Caudate nucleus (tissue), 63 donors: ENCODE measurements at places on chromosomes 1 and 21.

DNA sequence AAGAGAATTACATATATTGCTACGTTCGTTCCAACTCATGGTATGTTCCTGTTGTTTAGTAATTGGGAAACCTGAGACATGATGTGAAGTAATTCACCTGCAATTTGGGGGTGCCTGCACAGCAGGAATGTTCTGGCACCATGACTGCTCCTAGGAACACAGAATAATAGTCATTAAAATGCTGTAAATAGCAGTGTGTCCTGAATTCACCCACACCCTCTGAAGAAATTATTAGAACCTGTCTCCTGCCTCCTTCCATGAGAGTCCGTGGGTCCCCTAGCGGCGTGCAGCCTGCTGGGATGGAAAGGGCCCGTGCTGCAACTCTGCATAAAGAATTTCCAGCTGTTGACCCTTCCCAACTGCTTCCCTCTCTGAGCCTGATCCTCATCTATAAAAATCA is 143.1 kb downstream of the PCBP3 start:
- DNase-seq, result no peak

GRCh38 chr1:227896710-227897655 is 50.7 kb downstream of the WNT9A start:
- DNase-seq, result no peak

DNA sequence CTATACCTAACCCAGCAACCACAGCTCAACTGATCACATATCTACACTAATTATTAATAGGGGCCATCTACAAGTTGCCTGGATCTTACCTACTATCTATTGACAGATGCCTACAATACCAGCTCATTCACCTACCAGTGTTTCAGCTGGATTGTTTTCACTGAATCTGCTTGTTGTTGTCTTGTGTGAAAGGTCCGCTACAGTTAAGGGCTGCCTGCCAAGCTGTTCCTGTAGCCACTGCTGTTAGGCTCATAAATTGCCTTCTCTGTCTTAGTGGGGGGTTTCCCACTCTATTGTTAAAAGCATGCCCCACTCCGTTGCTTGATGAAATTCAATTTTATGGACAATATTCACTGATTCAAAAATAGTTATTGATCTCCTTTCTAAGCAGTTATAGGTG is 199.7 kb upstream of the TMPRSS15 start:
- DNase-seq, result no peak

- DNase-seq, result no peak
Observed at GRCh38 chr1:218971156-218971555, 202.5 kb upstream of the LYPLAL1 start.

DNA sequence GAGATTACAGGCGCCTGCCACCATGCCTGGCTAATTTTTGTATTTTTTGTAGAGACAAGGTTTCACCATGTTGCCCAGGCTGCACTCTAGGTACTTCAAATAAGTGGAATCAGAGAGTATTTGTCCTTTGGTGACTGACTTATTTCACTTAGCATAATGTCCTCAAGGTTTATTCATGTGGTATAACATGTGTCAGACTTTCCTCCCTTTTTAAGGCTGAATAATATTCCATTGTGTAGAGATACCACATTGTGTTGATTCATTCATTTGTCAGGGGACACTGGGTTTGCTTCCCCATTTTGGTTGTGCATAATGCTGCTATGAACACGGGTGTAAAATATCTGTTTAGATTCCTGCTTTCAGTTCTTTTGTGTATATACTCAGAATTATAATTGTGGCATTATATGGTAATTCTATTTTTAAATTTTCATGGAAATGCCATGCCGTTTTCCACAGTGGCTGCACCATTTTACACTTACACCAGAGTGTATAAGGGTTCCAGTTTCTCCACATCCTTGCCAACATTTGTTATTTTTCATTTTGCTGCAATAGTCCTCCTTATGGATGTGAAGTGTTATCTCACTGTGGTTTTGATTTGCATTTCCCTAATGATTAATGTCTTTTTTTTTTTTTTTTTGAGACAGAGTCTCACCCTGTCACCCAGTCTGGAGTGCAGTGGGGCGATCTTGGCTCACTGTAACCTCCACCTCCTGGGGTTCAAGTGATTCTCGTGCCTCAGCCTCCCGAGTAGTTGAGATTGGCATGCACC is 35.1 kb downstream of the IL6R start:
- DNase-seq, result no peak

DNA sequence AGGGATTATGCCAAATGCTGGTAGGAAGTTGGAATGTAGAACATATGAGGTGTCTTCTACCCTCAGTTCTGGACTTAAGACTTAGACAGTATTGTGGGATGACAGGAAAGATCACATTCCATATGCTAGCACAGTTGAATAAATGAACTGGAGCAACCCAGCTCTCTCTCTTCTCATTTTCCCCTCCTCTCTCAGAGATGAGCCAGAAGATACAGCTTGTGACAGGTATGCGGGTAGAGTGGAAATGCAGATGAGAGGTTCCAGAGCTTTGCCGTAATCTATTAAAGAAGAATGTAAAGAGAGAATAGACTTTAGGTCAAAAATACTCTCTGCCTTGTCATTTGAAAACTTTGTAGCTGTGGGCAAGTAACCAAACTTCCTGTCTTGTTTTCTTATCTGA is 32.5 kb upstream of the HMCN1 start:
- no peak for DNase-seq

GRCh38 chr1:63087966-63088365 is 234.4 kb upstream of the FOXD3 start:
- peak; percentile 39 for DNase-seq

GRCh38 chr1:80498673-80499072 is 1302.1 kb upstream of the ADGRL2 start:
- no peak for DNase-seq

GRCh38 chr21:42129300-42130266 is 58.5 kb downstream of the UMODL1 start:
- DNase-seq, result no peak

DNA sequence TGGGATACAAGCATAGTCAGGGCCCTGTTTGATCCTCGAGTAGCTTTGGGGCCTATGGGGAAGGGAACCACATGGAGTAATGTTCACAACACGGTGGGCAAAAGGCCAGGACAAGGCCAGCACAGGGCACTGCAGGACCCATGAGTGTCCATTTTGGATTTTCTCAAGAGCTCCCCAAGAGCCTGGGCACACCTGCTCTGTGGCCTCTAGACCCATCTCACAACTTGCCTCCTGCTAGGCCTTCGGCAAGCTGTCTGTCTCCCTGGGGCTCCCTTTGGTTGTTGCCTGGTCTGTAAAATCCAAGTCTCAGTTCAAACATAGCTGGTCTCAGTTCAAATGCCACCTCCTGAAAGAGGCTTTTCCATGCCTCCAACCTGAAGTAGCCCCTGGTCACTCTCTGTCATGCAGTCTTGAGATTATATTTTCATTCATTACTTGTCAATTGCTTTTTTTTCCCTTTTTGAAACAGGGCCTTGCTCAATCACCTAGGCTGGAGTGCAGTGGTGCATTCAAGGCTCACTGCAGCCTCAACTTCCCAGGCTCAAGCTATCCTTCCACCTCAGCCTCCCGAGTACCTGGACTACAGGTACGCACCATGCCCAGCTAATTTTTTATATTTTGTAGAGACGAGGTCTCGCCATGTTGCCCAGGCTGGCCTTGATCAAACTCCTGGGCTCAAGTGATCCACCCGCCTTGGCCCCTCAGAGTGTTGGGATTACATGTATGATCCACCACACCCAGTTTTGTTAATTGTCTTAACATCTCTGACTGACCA is 107.4 kb downstream of the MATN1 start:
- no peak for DNase-seq

GRCh38 chr1:24849672-24850295 is 80.3 kb downstream of the RUNX3 start:
- DNase-seq, result no peak

GRCh38 chr21:16821588-16821987 is 691.3 kb upstream of the CXADR start:
- no peak for DNase-seq

DNA sequence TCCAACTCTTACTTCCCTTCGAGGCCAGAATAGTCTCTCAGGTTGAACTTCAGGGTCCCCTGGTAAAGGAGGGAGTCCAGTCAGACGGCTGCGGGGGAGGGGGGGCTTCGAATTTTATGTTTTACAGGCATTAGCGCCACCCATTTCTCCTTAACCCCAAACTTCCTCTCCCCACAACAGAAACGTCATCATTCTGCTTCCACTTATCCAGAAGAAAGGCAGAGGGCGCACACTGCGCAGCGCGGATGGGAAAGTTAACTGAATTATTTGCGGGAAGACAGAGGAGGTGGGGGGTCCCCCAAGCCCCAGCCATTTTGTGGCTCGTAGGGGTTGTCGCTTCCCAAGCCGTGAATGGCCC is 529 bp upstream of the PRMT2 start:
- no peak for DNase-seq

DNA sequence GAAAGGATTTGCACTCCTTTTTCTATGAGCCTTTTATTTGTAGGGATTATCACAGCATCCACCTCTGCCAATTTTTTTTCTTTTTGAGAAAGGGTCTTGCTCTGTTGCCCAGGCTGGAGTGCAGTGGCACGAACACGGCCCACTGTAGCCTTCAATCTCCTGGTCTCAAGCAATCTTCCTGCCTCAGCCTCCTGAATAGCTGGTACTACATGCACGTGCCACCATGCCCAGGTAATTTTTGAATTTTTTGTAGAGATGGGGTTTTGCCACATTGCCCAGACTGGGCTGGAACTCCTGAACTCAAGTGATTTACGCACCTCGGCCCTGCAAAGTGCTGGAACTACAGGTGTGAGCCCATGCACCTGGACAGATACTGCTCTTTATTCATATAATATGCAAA is 2.1 kb downstream of the SAMSN1 start:
- DNase-seq, result no peak

DNA sequence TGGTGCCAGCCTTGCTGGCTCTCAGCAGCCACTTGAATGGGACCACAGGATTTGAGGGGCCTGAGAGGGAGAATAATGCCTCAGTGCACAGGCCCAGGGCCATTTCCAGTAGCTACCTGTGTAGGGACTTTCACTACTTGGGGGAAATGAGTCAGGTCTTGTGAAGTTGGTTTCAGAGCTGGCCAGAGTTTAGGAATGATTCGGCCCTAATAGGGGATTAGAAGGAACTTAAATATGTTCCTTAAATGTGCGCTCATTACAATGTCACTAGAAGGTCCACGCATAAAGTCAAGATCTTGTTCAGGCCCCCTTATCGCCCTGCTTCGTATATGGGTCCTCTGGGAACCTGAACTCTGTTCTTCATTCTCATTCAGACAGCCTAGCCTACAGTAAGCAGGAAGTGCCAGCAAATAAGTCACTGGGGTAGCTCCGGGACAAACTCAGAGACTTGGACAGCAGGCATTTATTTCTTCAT is 5.6 kb upstream of the AKR1A1 start:
- no peak for DNase-seq

DNA sequence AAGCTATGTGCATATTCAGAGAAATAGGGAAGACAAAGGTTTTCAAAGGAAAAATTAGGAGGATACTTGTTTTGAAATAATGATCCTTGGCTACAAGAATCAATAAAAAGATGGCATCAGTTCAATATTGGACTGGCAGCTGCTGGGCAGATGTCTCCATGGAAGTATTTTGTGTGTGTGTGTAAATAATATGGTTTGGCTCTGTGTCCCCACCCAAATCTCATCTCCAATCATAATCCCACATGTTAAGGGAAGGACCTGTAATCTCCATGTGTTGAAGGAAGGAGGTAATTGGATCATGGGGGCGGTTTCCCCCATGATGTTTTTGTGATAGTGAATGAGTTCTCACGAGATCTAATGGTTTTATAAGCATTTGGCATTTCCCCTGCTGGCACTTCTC is 40.4 kb upstream of the LRRC7 start:
- no peak for DNase-seq

- no peak for DNase-seq
Observed at GRCh38 chr1:93623875-93624274, 57.8 kb downstream of the BCAR3 start.

- no peak for DNase-seq
Observed at GRCh38 chr1:204503122-204503912, 8.7 kb upstream of the PIK3C2B start.

GRCh38 chr1:97608272-97608671 is 312.6 kb downstream of the DPYD start:
- no peak for DNase-seq

GRCh38 chr1:11648732-11649158 is 5.5 kb downstream of the FBXO2 start:
- DNase-seq, result no peak

GRCh38 chr21:46223217-46223616 is 5.4 kb downstream of the LSS start:
- no peak for DNase-seq

GRCh38 chr1:164759979-164760469 is 201.0 kb downstream of the PBX1 start:
- DNase-seq, result no peak

- no peak for DNase-seq
Observed at GRCh38 chr21:16713331-16714117, 799.3 kb upstream of the CXADR start.

DNA sequence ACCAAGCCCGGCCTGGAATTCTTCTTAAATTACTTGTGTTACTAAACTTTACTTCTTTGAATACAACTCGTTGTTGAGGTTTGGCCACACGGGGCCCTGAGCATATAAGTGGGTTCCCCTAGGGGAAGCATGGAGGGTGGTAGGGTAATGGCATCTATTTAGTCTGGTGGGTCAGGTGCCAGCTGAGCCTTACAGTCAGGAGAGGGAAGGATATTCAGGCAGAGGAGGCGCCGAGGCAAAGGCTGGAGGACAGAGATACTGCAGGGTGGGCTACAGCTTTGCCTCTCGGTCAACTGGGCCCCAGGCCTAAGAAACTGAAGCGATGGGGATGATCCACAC is 424 bp upstream of the NECAP2 start:
- no peak for DNase-seq

DNA sequence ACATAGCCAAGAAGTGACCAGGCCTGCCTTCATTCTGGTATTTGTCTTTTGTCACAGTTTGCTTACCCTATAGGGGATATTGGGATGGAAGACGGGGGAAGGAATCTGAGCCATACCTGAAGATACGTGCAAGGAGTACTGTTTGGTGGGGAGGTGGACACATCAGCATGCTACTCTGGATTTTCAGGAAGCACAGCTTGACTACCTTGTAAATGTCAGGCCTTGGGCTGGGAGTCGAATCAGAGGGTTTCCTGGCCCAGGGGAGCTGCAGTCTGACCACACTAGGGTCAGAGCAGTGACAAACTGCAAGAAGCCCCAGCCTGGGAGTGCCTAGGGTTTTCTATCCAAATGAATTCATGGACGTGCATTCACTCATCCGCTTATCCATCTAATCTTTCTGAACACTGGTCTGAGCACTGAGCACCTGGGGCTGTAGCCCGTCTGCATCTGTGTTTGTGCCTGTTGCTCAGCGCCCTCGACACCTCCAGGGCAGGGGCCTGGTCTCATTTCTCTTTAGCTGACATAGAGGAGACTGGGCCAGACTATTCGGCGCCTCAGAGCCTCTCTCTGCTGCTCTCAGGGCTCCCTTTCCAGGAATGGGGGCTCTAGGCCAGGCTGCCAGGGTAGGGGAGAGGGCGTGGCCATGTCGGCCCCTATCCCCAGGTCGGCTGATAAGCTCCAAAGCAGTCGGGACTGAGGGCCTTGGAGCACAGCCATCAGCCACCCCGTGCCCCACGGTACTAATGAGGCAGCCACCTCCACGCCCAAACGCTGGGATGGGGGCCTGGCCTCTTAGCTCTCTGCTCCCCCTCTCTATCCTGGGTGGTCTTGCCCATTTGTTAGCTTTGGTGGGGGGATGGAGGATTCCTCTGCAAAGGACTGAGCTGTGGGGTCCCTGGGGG is 47.0 kb upstream of the SLC2A1 start:
- no peak for DNase-seq

GRCh38 chr21:44682580-44683151 is 703 bp upstream of the KRTAP12-1 start:
- no peak for DNase-seq

GRCh38 chr1:205568135-205568468 is 63.6 kb downstream of the CDK18 start:
- no peak for DNase-seq

- DNase-seq, result no peak
Observed at GRCh38 chr1:211816586-211816985, 14.0 kb downstream of the LPGAT1 start.
